ENCODE measurements at places on chromosomes 5 and 9. TPM values are rescaled to one million over a fixed set of nuclear protein-coding genes. Genes with fewer than 3 reads are reported as not detected.

The NR2F1-AS1 gene
- 11.8 TPM for total RNA-seq

The SPATA31C2 gene
- total RNA-seq, result not detected

The LRRC19 gene
- total RNA-seq, result not detected

The TNFAIP8 gene
- total RNA-seq, result 33.3 TPM

The SEMA4D gene
- total RNA-seq, result not detected

The PCDHGA3 gene
- total RNA-seq, result 1.1 TPM

The CCNO gene
- total RNA-seq, result 0.18 TPM

The OTP gene
- total RNA-seq, result not detected

The SHROOM1 gene
- total RNA-seq, result 7.6 TPM

The WHRN gene
- total RNA-seq, result 2.1 TPM

The SARDH gene
- 0.18 TPM for total RNA-seq

The MTX3 gene
- total RNA-seq, result 23.4 TPM

The TIMD4 gene
- not detected for total RNA-seq

The RNF180 gene
- total RNA-seq, result 3.4 TPM

The BTNL8 gene
- total RNA-seq, result not detected

The GDNF gene
- 0.54 TPM for total RNA-seq

The TAF11L2 gene
- not detected for total RNA-seq

The TRIM41 gene
- 19.1 TPM for total RNA-seq
